ENCODE measurements at places on chromosomes 4 and X. TPM values are rescaled to one million over a fixed set of nuclear protein-coding genes. Genes with fewer than 3 reads are reported as not detected.
A peak's percentile ranks its signal among the peaks of the same experiment; 100 is the strongest.

Gene MAGED4
- not detected for polyA plus RNA-seq

- DNase-seq, result no peak
Measured at GRCh38 chrX:150036181-150036580, 97.9 kb upstream of the EOLA2 start.

DNA sequence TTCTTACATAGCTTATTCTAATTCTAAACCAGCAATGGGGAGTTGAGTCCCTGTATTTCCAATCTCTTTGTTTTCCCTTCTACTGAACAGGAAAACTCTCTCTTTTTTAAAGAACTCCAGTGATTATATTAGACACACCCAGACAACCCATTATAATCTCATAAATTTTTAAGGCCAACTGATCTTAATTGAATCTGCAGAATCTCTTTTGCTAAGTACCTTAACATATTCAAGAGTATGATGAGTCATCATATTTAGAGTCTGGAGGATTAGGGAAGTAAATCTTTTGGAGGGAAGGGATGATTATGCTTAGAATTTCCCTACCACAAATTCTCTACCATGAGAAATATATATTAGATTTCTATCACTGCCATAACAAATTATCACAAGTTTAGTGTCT, 705.1 kb downstream of the CENPC start:
- no peak for DNase-seq

DNA sequence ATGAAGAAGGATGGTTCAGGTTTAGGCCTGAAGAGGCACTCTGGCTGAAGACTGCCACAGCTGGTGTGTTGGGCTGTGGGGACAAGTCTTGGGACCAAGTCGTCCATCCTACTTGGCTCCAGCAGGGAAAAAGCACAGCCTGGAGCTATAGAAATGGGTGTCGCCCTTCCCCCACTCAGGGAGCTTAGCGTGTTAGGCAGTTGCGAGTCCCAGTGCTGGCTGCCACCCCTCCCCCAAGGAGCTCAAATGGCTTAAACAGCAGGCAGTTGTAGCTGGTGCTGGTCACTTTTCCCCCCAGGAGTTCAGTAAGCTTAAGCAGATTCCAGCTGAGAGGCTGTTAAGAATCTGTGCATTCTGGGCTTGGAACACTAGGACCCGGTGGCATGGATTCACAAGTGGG, 319.5 kb upstream of the POF1B start:
- DNase-seq, result no peak

- DNase-seq, result no peak
Measured at GRCh38 chrX:19731307-19731820, 156.0 kb downstream of the SH3KBP1 start.

DNA sequence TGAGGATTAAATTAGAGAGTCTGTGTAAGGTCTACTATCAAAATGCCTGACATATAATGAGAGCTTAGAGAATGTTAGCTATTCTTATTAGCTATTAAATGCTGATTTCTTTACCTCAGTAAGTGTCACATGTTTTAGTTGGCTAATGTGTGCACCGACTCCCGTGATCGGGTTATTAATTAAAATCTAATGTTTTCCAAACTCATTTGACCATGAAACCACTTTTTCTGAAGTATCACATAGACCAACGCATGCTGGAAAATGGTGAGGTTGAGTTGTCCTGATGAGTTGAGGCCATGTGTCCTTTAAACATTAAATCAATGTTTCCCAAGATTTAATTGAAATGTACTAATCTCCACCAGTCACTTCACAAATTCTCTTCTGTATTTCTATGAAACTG, 84.8 kb upstream of the C1QTNF7 start:
- no peak for DNase-seq

DNA sequence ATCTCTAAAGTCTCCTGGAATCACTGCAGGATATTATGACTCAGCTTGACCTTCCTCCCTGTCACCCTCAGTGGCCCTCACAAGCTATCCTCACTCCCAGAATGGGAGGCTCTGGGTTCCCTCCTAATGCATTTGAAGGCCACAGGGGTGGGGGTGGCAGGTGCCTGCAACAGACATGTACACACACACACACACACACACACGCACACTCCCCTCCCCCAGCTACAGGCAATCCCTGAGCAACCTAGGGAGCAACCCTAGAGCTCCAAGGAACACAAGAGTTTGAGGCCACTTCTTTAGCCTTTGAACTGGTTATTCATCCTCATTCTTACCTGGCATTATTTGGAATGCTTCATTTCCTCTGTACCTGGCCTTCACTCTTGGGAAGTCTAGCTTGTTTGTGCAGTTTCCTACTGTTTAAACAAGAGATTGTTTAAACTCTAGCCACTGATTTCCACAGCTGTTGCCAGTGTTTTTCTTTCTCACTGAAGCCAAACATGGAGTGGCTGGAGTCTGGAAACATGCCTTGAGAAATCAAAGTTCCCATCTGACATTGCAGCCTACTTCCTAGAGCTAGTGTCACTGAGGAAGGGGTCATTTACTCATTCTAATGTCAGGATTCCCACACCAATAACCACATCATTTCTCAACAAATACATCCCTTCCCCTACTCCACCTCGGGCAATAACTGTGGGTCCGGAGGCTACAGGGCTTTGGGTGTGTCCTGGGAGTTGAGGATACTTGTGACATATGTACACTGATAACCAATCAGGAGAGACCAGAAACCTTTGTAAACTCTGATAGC, 37.7 kb downstream of the MAOA start:
- DNase-seq, result no peak

DNA sequence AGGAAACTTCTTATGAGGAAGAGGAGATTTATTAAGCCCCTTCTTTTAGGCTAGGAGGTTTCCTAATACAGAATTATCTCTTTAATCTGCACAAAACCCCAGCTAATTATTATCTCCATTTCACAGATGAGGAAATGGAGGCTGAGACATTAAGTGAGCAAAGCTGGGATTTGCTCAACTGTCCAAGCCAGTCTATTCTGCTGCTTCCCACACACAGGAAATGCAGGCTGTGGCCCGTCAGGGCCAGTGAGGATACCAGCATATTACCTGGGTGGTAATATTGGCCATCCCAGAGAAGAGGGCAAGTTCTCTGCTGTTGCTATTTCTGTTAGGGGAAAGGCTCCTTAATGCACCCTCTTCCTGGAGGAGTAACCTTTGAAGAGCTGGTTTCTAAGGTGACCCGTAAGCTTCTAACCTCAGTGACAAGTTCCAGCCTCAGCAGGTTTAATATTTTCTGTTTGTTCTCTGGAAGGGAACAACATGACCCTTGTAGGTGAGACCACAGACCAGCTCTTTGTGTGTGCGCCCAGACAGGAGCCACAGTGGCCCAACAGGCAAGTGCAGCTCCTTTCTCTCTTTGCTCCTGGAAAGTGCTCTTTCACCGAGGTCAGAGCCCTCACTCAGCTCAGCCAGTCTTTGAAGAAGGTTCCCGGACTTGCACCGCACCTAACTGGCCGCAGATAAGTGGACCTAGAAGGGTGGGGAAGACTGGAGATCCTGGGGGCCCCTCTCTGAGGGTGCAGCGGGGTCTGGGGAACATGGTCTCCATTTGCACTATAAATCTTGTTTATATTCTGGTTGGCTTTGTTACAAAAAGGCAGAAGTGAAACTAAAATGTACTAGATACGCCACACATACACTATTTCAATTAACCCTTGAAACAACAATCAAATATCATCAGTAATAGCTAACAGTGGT, 35.5 kb downstream of the TBC1D9 start:
- no peak for DNase-seq

- DNase-seq, result no peak
Measured at GRCh38 chr4:96912716-96913115, 1072.8 kb downstream of the PDHA2 start.

Gene IL2RG
- 269 TPM for polyA plus RNA-seq

DNA sequence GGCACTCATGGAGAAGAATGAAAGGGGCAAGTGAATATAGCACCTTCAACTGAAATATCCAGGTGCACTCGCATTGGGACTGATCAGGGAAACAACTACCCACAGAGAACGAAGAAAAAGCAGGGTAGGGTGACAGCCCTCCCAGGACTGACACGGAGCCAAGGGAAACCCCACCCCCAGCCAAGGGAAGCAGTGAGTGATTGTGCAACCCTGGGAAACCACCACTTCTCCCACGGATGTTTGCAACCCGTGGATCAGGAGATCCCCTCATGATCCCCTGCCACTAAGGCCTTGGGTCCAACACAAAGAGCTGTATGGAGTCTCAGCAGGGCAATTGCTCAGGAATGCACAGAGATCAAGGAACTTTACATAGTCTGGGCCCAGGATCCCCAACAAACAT, 158.5 kb upstream of the HCCS start:
- no peak for DNase-seq

Gene STK32B
- not detected for polyA plus RNA-seq

- DNase-seq, result peak; percentile 11
Measured at GRCh38 chrX:53287493-53288138, 6.2 kb upstream of the IQSEC2 start.

DNA sequence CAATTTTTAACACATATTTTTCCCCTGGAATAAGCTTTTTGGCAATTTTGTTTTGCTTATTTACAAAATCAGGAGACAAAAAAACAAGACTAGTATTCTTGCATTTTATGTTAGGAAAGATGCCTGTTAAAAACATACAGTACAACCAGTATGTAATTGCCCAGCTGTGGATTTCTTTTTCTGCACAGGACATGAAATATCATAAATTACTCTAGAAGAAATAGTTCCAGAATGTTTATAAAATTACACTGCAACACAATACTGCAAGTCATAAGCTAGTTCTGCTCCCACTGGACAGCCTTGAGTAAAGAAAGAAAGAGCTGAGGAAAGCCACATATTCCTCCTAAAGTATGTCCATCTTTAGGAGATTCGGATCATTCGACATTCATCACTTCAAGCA, 133.5 kb downstream of the SCFD2 start:
- DNase-seq, result no peak

- DNase-seq, result no peak
Measured at GRCh38 chr4:71167083-71167482, 171.7 kb upstream of the SLC4A4 start.

GRCh38 chr4:146342600-146343192, 128.4 kb downstream of the REELD1 start:
- DNase-seq, result no peak

DNA sequence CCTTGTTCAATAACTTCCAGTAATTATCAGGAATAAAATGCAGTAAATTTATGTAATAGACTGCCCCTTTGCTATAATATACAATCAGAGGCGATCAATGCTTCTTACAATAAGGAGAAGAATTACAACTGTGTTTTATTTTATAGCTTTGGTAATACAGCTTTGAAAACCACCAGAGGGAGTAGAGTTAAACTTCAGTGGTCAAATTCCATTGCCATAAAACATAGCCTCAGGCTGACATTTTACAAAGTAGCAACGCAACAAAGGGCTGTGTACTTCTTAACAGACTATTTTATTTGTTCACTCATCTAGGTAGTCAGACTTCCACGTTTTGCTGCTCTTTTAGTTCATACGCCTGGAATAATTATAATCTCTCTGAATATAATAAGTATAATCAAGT, 58.5 kb downstream of the TEX13C start:
- DNase-seq, result no peak

DNA sequence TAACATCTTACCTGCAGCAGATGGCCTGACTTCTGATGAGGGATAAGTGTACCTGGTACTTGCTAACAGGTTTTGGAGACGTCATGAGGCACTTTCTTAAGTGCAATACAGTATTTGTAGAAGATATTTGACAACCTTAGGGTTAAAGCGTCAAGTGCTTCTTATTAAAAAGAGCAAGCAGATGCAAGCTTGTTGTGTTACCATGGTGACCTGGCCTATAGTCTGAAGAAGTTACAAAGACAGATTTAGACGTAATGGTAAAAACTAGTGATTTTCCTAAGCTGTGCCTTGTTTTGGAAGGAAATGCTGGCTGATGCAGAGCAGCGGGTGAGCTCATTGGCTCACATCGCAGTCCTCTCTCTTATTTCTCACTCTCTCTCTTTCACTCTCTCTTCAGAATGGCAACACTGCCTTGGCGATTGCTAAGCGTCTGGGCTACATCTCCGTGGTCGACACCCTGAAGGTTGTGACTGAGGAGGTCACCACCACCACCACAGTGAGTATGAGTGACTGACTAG, 243.6 kb downstream of the ANK2 start:
- DNase-seq, result no peak

Gene SSX2
- not detected for polyA plus RNA-seq

DNA sequence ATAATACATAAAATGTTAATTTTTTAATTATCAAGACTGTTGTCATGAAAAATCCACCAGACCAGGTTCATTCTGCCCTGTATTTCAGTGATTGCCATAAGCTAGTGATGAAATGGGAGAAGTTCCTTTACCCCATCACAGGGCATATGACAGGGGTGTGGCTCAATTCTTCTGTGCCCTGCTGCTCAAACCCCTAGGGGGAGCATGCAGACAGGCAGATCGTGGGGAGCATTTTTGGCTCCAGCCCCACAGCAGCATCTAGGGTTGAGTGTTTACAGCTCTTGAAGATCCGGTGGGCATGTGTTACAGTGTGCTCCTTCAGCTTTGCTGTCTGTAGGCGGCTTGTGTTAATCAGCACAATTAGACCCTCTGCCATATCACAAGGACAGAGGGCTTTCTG, 700.7 kb downstream of the PCDH18 start:
- no peak for DNase-seq

Gene PHEX
- polyA plus RNA-seq, result 0.16 TPM

Gene MAML3
- polyA plus RNA-seq, result 0.03 TPM

GRCh38 chr4:86717651-86718050, 123.5 kb downstream of the PTPN13 start:
- DNase-seq, result no peak
